ENCODE measurements at places on chromosomes 2 and 18.
A peak's percentile ranks its signal among the peaks of the same experiment; 100 is the strongest.

DNA sequence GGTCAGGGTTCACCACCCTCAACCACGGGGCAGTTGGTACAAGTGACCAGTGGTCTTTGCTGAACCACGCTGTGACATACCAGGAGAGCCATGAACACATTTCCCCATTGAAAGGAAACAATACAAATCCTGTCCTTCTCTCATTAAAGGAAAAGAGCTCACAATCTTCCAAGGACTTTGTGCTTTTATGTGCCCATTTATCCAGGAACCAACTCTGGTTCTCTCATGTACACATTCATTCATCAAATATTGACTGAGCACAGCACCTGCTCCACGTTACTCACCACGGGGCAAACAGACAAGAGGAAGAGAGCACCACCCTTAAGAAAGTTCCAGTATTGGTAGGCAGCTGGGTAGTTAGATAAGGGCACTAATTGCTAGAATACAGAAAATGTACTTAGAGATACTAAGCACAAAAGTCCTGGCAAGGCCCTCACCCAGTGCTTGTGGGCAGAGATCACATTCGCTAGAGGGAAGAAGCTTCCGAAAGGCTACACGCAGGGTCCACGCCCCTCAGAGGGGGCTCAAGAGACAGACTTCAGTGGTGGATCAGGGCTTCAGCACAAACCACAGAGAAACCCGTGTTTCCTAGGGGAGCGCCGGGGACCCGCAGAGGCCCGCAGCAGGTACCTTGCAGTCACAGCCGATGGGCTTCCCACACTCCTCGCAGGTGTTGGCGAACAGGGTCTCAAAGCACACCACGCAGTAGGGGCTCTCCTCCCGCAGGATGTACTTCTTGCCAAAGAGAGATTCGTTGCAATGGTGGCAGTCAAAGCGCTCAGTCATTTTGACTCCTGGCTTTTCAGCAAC, 12.9 kb downstream of the FHL2 start:
- DNase-seq: no peak

DNA sequence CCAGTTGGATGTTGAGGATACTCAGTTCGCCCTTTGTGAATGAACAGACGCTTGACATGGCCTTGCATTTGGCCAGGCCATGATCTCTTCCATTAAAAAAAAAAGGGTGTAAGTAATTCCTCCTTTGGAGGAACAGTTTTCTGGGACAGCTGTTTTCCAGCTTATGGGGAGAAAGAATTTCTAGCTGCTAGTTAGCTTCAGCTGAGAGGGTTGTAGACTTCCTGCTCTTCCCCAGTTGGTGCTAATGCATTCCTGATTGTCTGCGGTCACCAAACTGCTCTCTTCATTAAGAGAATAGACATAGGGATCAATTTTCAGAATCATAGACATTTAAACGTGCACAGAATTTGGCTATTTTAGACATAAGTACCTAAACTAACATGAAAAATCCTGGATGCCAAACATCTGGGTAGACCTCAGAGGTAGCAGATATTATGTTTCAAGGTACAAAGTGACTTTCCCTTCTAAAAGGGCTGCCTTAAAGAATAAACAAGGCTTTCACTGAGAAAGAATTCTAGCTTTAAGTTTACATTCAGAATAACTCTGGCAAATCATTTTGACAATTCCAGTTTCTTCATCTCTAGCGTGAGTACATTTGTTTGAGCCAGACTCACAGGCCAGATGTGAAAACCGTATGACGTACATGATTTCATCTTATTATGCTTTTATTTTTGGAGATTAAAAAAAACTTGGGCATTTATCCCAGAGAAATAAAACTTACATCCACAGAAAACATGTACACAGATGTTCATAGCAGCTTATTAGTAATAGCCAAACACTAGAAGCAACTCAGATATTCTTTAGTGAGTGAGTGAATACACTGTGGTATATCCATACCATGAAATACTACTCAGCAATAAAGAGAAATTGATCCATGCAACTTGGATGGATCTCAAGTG, 71.2 kb downstream of the MAIP1 start:
- DNase-seq: no peak

DNA sequence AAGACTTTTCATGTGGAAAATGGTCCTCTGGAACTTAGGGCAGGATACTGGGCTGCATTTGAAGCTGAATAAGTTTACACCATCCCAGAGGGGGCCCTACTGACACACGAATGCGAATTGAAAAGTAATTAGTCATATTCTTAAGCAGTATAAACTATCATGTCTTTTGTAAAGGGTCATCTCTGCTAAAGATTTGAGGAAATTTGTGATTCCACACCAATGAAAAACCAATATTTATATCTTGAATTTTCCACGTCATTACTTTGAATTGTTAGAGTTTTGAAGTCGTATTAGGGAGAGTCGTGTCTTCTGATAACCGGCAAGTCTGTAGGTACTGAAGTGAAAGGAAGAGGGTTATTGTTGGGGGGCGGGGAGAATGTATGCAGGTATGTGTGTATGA, 4.1 kb upstream of the OTX1 start:
- no peak for DNase-seq

GRCh38 chr2:32095671-32096070, 32.3 kb downstream of the SPAST start:
- no peak for DNase-seq

DNA sequence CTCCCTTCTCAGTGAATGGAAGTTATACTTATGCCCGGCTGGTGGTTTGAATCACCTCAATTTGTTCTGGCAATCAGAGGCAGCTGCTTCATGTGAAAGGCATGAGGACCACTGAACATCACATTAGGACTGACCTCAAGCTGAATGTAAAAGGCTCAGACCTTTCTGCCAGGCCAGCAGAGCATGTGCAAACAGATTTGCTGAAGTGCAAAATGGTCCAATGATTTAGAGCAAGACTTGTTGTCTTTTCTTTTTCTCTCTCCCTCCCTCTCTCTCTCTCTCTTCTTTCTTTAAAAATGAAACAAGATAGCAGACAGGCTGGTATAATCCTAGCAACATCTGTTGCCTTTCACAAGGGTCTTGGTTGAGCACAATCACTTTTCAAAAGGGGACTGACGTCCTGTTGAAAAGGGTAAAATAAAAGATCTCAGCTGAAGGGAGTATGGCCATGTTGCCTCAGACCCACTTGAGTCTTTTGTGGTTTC, 13.3 kb upstream of the CDH7 start:
- no peak for DNase-seq

GRCh38 chr18:34494359-34494696, 215.8 kb upstream of the DTNA start:
- no peak for DNase-seq

- peak; percentile 20 for DNase-seq
Measured at GRCh38 chr2:86358957-86359356, 21.5 kb upstream of the REEP1 start.

- no peak for DNase-seq
Measured at GRCh38 chr2:48127612-48128191, 221.4 kb upstream of the FBXO11 start.

DNA sequence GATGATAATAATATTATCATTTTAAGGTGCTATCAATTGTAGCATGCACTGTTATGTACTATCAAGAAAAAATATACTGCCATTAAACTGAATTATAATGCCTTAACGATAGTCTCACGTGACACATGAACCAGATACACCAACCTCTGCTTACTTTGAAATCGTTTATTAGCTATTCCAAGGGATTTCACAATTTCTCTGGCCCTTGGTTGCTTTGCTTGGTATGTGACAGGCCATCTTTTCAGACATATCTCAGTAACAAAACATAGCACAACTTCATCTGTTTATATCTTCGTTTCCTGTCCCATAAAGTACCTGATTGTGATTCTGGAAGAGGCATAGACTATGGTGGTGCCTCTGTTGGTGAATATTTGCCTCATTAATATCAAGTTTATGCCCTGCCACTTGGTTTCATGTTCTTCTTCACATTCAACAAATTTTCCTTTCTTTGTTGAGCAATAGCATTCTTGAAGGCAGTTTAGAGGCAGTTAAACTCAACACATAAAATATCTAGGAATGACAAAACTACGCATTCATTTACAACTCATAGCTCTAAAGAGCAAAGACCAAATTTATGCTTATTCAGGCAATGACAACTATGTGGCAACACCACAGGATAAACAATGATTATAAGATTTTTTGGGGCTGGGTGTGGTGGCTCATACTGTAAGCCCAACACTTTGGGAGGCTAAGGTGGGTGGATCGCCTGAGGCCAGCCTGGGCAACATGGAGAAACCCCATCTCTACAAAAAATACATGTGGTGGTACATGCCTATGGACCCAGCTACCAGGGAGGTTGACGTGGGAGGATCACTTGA, 84.3 kb downstream of the MCFD2 start:
- no peak for DNase-seq

DNA sequence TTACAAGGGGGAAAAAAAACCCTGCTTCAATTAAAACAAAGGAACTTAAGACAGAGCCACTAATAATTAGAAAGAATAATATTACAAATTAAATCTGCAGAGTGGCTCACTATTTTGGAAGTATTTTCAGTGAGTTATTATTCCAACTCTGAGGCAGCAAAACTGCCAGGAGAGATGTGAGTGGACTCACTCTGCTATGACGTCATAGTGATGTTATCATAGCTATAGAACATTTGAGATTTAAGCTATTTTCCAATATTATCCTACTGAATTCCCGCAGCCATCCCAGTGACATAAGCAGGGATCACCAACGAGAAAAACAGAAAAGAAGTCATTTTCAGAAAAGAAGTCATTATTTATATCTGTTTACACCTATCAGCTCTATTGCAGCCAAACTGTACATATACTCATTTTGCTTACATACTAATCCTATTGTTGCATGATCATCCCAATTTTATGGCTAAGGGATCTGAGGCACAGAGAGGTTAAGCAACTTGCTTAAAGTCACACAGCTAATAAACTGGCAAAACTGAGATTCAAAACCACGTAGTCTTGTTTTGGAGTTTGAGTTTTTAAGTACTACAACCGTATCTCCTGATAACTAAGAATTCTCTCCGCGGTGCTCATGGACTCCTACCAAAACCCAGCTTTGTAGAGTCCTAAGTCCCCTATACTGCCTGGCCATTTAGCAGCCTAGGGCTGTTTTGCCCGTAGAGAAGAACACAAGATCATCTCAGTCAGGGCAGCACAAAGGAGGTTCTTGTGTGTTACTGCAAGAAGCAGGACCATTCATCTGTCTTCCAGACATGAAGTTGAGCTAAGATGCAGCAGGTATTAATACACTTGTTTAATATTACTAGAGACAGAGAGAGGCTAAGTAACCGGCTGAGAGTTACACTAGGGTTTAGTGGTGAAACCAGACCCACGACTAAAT, 299.8 kb downstream of the TCF4 start:
- DNase-seq: no peak

- DNase-seq: no peak
Measured at GRCh38 chr2:124755386-124755785, 730.3 kb downstream of the CNTNAP5 start.

- DNase-seq: no peak
Measured at GRCh38 chr2:235002198-235003095, 50.6 kb downstream of the SH3BP4 start.

DNA sequence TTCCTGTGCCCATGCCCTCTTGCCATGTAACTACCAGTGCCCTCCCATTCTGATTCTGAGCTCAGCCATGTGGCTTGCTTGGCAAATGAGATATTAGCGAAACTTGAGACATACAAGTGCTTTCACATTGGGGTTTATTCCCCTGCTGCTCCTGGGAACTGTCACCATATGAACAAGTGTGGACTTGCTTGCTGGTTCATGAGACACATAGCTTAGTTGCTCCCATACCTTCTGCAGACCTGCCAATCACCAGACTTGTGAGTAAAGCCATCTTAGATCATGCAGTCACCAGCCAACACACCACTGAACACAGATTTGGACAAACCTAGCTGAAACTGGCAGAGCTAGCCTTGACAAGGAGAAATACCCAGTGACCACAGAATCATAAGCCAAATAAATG, 155.1 kb downstream of the SS18 start:
- DNase-seq: no peak

GRCh38 chr18:57214976-57215375, 68.1 kb downstream of the BOD1L2 start:
- DNase-seq: no peak

GRCh38 chr2:102915128-102915527, 153.3 kb downstream of the TMEM182 start:
- no peak for DNase-seq

- DNase-seq: no peak
Measured at GRCh38 chr2:97726261-97727064, 13.1 kb downstream of the ZAP70 start.

DNA sequence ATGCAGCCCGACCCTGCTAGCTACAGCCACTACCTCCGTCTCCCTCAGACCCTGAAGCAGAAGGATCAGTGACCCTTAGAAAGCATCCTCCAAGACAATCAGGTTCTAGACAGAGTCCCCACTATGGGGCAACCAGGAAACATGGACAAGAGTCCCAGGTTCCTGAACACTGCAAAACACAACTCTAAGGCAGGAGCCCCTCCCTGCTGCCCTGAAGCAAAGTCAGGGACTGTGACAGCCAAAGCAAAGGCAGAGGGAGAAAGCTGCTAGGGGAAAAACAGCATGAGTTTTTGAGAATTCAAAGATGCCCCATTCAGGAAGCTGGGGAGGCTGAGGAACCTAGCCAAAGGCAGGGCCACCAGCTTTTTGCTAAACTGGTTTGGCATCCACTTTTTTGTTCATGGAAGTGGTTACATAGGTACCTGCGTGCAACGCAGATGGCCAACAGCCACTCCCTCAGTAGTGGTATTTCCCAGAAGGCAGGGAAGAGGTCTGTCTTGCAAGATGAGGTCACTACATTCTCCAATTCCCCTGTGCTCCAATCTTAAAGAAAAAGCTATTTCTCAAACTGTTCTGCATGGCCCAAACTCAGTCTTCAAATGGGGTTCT, 33.2 kb downstream of the MYO5B start:
- DNase-seq: no peak

- DNase-seq: no peak
Measured at GRCh38 chr2:62175728-62176127, 20.2 kb upstream of the B3GNT2 start.

DNA sequence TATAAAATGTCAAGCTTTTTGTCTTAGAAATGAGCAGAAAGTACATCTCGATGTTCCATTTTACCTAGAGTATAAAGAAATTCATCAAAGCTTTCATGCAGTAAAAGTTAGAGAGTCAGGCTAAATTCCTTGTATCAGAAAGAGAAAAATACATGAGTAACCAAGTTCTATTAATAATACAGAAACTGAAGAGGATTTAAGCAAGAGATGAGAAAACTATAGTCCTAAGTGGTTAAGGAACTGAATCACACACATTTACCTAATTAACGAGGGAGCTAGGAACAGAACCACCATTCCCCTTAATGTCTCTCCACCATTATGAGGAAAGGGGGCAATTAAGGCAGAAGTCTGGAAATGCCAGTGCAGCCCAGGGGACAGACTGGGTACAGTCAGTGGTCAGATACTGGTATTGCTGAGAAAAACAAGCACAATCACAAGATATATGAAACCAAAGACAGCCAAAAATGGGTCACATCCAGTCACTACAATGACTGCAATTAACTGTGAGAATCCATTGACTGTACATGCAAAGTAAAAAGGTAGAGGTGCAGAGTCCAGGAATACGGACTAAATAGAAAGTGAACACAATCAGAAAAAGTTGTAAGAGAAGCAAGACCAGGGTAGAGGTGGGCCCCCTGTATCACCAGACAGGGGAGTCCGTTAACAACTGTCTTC, 23.9 kb downstream of the MAP4K3 start:
- DNase-seq: no peak

Data from naive B cell (primary cell).